EH (cell line): ENCODE measurements at places on chromosomes 7 and 10.

GRCh38 chr7:117157241-117158209 is 165.3 kb downstream of the WNT2 start:
- peak; percentile 94 for DNase-seq

- peak; percentile 23 for DNase-seq
Measured at GRCh38 chr7:79118143-79118542, 335.3 kb downstream of the MAGI2 start.

DNA sequence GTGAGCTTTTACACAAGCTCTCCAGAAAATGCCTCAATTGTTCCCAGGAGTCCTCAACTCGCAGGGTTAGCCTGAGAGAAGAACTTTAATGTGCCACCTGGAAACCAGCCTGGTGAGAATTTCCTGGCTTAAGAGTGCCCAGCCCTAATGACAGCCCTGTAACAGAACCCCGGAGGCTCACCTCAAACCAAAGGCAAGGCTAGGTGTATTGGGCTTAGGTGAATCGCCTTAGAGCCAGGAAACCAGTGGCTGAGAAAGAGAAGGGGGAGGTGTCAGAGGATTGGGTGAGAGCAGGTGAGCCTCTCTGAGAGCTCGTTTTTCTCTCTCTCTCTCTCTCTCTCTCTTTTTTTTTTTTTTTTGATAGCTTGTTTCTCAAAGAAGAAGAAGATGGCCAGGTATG is 7.3 kb downstream of the OCM2 start:
- DNase-seq: no peak

- no peak for DNase-seq
Measured at GRCh38 chr10:100748231-100749058, 3.1 kb downstream of the PAX2 start.

DNA sequence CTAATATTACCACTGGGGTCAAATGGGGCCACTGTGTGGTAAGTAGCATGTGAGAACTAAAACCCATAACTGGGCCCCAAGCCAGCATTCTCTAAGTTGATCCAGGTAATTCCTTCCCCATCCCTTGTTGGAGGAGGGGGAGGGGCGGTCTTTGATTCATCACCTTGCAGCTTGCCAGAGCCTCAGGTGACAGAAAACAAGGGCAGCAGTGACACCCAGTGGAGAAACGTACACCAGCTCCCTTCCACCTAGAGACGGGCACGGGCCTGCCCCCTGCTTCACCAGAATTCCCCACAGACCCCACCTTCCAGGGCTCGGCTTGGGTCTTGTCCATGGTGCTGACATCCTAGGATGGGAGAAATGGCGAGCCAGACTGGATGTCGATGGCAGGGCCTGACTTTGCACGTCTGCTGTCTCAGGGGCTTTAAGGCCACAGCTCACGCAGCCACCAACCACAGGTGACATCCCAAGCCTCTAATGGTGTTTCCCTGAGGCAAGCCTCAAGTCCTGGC is 102.0 kb downstream of the STRA8 start:
- peak; percentile 36 for DNase-seq

DNA sequence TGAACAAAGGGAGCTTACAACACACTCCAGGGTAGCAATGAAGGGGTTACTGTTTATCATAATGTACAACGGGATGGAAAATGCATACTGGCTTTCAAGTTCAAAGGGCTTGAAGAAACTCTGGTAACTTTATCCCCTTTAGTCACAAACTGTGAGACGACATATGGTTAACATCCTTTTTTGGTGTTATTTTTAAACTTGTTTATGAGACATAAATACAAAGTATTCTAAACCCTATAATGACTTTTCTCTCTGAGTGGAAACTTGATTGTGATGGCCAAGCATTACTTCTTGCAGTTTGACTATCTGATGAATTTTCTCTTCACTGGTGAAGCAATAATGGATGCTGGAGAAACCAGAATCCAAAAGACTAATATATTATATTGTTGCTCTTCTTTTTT is 62.0 kb upstream of the SEMA3A start:
- no peak for DNase-seq

DNA sequence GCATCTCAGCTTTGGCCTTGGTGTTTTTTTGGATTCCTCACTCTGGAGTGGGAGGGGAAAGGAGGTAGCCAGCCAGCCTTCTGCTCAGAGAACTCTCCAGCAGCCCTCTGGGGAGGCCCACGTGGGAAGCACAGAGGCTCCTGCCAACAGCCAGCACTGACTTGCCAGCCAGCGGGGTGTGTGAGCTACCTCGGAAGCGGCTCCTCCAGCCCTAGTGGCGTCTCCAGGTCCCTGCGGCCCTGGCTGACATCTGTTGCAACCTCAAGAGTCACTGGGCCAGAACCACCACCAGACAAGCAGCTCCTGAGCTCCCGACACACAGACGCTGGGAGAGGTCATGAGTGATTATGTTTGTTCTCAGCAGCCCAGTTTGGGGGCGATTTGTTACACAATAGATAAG is 180.2 kb upstream of the FZD8 start:
- DNase-seq: peak; percentile 55

DNA sequence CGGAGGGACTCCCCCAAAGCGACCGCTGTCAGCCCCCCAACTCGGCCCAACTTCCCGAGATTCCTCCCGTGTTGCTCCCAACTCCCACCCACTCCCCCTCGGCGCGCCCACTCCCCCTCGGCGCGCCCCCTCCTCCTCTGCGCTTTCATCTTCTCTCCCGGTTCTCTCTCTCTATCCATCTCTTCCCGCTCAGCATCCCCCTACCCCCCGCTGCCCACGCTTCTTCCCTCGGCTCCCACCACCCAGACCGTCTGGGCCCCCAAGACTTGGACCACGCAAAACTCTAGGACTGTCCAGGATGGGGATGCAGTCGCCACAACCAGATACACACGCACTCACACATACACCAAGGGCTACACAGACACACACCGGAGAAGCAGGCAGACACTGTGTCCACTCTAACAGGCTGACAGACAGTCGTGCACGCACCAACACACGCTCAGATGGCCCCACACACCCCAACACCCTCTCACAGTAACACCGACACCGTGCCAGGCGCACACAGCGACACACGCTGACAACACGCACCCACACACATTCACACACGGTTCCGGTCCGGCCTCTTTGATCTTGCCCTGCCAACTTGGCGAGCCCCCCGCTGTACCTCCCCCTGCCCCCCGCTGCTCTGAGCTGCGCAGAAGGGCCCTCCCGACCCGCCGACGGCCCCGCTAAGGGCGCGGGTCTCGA is 1.1 kb downstream of the GRID1 start:
- no peak for DNase-seq

GRCh38 chr7:298375-298702 is 8.4 kb downstream of the FOXL3 start:
- DNase-seq: no peak

GRCh38 chr7:79653136-79653631 is 199.7 kb upstream of the MAGI2 start:
- peak; percentile 68 for DNase-seq

DNA sequence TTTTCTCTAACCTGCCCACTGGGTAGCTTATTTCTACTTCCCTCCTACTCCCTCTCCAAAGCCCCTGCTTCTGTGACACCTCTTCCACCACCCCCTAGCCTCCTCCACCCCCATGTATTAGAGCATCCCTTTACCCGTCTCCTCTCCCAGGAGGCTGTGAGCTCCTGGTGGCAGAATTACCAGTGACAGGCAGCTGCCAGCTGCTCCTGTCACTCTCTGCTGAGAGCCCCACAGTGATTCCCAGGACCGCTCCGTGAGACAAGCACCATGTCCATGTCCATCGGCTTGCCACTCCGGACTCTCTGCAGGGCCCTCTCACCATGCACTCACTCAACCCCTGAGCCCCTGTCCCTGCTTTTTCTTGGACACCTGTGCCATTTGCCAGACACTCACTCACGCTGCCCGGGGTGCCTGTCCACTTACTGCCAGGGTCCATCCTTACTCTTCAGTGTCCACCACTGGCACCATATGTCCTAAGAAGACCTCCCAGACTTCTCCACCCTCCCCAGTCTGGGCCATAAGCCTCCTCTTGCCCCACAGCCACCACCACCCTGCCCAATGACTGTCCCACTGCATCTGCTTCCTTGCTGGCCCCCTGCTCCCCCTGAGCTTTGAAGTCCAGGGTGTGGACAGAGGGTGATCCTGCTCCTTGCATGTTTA is 9.8 kb downstream of the WDFY4 start:
- DNase-seq: no peak

GRCh38 chr7:143381427-143382125 is 431 bp downstream of the ZYX start:
- DNase-seq: peak; percentile 78

DNA sequence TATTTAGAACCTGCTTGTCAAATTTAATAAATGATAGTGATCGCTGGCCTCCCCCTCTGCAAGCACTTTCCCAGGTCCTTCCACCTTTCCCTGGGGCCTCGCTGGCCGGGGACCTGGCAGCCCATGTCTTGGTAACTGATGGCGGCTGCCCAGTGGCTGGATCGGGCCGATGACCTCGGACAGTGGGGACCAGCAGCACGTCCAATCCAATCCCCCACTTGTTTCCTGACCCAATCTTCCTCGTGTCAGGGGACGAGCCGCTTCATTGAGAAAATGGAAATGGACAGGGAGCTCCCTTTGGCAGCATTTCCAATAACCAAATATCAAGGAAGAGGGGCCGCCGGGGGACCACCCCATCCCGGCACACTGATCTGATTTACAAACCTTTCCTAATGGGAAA is 17.2 kb downstream of the EBF3 start:
- DNase-seq: no peak

- peak; percentile 94 for DNase-seq
Measured at GRCh38 chr10:120607016-120607709, 150.1 kb downstream of the PLPP4 start.

GRCh38 chr7:70000737-70001348 is 402.6 kb downstream of the AUTS2 start:
- DNase-seq: no peak

- no peak for DNase-seq
Measured at GRCh38 chr7:121936951-121937623, 64.1 kb downstream of the PTPRZ1 start.

DNA sequence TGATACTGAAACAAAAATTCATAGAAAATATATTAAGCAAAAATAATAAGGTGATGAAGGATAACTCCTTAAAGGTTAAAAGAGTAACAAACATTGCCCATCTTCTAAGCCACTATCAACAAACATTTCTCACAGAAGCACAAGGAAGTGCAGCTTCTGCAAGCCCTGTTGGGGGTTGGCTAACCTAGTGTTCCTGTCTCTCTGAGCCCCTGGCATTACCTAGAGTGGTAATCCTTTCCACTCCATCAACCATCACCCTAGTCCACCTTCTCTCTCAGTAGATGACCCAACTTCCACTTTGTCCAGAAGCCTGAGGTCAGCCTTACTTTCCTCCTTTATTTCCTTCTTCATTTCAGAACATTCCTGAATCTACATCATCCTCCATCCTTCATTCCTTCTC is 59.7 kb downstream of the HIPK2 start:
- no peak for DNase-seq

GRCh38 chr7:45610660-45611299 is 36.6 kb downstream of the ADCY1 start:
- DNase-seq: no peak
